GM12878 (cell line): ENCODE measurements at places on chromosomes 11 and 22. TPM values are rescaled to one million over a fixed set of nuclear protein-coding genes. Genes with fewer than 3 reads are reported as not detected.
A peak's percentile ranks its signal among the peaks of the same experiment; 100 is the strongest.

DNA sequence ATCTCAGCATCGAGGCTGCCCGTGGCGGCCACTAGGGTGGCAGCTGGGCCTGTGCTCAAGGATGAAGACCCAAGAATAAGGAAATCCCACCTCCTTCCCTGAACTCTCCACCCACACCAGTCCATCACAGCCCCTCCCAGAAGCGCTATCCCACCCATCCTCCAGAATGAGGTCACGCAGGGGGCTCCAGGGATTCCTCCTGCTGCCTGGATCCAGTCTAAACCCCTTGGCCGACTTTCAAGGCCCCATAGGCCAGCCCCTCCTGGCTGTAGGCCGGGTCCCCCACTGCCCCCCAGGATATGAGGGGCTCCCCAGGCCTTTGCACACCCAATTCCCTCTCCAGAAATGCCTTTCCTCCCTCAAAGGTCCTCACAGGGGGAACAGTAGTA is 19.0 kb upstream of the SCGB1A1 start:
- DNase-seq: no peak

MOV10L1 gene
- not detected in 2 replicates for total RNA-seq

DNA sequence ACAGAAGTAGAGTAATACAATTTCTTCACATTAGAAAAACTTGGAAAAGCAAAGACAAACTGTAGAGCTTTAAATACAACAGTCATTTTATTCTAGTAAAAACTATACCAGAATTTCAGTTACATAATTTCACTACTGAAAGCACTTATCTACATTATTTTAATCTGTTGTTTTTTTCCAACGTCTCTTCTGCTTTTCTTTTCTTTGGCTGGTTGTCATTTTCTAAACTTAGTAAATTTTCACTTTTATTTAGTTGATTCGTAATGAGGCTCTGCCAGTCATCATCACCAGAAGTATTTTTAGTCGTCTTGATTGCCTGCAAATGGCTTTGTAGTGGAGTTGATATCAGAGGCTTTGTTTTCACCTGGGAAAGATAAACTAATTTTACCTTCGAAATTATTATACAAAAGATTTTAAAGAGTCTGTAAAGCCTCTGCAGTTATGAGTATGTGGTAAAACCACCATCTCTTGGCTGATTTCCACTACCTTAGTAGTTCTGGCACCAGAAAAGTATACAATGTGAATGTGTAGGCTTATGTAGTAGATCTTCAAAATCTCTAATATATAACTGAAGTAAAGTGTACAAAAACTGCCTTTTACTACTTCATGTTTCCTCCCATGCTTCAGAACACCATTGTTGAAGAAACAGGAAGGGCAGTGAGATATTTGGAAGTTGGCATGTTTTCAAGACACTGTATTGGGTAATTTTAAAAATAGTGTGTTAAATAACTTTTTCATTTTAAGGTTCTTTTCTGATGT is 19.2 kb downstream of the EIF3M start:
- DNase-seq: no peak

OR8D4 gene
- not detected in 2 replicates for total RNA-seq

GRCh38 chr11:114607753-114608459 is 12.3 kb upstream of the NXPE4 start:
- DNase-seq: no peak

DNA sequence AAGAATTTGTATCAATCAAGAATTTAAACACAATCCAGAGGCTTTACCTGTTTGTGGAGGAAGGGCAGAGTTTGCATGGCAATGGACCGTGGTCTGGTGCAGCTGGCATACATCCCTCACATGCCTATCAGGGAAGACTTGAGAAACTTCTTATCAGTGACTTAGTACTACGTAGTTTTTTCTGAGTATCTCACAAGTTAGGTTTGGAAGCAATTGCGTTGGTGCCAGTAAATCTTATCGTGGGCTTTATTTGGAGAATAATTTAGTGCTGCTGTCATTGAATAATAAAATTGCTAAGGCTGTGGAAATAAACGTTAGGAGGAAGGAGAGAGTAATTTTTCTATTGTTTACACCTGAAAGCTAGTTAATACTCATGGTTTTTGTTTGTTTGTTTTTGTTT is 72.3 kb downstream of the PRMT3 start:
- no peak for DNase-seq

DNA sequence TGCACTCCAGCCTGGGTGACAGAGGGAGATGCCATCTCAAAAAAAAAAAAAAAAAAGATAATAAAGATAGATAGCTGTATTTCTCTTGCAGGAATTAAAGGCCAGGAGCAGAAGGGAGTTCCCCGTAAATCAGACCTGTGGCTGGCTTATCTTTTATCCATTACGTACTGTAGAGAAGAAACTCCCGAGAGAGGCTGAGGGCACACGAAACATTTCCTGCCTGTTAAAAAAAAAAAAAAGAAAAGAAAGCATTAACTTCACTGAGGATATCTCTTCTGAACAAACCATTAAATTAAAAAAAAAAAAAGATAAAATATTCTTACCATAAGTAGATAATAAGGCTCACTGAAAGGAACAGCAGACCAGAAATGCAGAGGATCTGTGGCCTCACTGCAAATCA is 22.5 kb downstream of the P4HA3 start:
- no peak for DNase-seq

- no peak for DNase-seq
These were observed 4.9 kb downstream of the RGL4 start for GRCh38 chr22:23695571-23696325.

GRCh38 chr11:7604331-7604955 is 68.9 kb downstream of the CYB5R2 start:
- DNase-seq: no peak

DNA sequence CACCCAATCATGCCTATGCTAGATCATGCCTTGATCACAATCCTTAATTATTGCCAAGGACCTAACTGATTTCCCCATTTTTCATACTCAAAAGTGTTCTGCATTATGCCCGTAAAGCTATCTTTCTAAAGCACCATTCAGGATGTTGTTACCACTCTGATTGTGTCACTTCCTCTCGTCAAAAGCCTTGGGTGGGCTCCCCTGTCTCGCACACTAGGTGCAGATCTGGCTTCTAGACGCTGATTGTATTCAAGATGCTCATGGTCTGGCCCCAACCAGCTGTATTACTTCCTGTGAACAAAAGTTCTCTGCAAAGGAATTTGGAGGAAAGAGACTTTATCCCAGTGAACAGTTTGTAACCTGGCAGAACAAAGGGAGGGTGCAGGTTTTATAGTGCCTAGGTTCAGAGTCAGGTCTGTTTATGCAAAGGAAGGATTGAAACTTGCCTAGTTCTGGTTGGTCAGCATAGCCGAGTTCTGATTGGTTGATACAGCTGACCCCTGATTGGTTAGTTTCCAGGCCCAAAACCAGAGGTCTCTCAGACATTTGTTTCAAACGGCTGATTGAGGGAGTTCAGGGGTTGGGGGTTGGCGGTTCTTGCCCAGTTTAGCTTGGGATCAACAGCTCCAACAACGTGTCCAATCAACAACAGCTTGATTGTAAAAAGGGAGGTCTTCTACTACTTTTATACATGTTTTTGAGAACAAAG is 25.4 kb downstream of the ATG13 start:
- no peak for DNase-seq

- no peak for DNase-seq
These were observed 327.3 kb upstream of the PITPNB start for GRCh38 chr22:28246397-28246796.

- DNase-seq: no peak
These were observed 3.6 kb downstream of the C11orf68 start for GRCh38 chr11:65915101-65915820.

DNA sequence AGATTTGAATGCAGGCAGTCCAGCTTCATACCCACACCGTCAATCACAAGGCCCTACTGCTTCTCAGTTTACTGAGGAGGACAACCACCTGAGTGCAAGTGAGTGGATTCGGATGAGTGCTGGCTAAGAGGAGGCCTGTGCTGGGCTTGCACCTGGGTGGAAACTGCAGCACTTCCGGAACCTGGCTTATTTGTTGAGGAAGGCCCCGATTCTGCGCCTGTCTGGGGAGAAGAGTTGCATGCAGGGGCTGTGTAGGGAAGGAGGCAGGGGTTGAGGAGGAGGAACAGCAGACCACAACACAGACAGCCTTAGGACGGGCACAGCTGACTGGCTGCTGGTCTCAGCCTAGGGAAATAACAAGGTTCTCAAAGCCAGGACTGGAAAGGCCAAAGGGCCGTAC is 20.8 kb downstream of the ABTB2 start:
- DNase-seq: no peak

CHST1 gene
- not detected in 2 replicates for total RNA-seq

LRRC56 gene
- total RNA-seq: 1.7 and 1.9 TPM in 2 replicates

DNA sequence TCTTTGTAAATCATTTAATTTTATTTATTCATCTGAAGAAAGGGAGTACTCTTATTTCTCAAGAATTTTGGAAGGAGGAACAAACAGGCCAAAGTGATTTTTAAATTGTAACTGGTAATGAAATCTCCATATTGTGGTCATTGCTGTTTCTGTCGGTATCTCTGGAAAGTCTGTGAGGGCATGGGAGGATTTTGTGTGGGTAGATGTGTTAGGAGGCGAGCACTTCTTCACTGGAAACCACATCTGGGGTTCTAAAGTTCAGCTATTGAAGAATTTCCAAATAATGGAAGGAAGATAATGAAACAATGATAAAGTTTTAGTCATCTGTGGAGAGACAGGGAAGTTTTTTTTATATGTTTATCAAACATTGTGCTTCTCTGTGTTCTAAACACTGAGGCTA is 6.6 kb downstream of the TRIM34 start:
- DNase-seq: no peak

GRCh38 chr11:19713196-19714021 is 772 bp downstream of the NAV2 start:
- DNase-seq: no peak

DNA sequence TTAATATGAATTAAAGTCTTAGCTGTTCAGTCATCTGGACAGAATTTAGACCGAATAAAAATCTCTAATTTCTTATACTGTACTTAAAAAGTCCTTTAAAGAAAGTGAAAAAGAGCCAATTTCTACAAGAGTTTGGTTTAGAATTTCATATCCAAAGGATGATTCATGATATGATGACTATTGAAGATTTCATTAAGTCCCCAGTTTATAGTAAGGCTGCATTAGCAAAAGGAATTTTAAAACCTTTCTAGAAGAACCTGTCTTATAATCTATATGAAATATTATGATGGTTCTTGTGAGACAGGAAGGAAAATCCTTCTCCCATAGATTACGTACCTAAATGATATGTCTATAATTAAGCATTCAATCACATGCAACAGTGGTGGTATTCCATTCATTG is 34.8 kb downstream of the TSG101 start:
- no peak for DNase-seq

C11orf42 gene
- total RNA-seq: not detected in 2 replicates

DNA sequence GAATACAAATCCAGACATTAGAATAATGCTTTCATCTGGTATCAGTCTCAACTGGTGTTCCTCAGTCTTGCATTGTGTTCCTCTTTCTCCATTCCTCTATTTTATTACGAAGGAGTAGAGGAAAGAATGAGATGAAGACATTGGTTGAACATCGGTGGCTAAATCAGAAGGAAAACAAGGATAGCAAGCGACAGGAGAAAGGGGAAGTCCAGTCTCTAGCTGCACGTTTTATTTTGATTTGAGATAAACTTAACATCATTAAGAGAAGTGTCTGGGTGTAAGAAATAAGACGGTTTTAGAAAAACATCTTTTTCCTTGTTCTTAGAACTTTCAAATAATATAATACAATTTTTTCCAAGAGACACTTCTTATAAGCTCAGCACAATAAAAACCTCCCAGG is 6.2 kb downstream of the SOX6 start:
- no peak for DNase-seq

OR4C16 gene
- not detected in 2 replicates for total RNA-seq

PGA5 gene
- total RNA-seq: not detected in 2 replicates

GRCh38 chr11:104524254-104524653 is 360.3 kb upstream of the PDGFD start:
- no peak for DNase-seq

DNA sequence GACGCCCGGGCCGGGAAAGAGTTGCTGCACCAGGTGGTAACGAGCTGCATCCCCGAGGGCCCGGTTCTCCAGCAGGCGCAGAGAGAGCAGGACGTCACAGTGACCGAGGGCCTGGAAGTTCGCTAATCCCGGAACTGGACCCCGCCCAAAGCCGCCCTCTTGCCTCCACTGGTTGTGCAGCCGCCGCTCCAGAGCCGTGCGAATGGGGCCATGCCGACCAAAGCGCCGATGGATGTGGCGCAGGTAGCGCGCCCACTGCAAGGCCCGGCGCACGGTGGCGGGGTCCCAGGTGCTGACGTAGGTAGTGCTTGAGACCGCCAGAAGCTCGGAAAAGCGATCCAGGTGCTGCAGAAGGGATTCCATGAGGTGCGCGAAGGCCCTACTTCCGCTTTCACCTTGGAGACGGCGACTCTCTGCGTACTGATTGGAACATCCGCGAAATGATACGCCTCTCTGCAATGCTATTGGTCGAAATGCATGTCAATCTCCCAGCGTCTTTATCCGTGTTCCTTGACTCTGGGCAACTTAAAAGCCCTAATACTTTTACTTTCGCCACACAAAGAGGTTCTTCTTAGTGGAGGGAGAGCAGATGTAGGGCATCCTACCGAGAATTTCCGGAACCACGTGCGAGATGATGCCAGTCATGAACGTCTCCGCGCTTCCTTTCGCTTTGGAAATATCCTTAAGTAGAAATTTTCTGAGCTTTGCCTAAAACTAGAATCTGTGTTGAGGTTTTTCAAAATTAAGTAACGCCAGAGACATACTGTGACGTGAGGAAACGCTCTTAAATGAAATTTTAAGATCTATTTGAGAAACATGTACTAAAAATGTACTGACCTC is at the start of gene FANCF:
Gene FANCF, minus strand, starts transcription at position 376 of the 840 bp plus-strand sequence. Its CDS starts 13 bp downstream, at position 363.
- DNase-seq: peak; percentile 100

DNA sequence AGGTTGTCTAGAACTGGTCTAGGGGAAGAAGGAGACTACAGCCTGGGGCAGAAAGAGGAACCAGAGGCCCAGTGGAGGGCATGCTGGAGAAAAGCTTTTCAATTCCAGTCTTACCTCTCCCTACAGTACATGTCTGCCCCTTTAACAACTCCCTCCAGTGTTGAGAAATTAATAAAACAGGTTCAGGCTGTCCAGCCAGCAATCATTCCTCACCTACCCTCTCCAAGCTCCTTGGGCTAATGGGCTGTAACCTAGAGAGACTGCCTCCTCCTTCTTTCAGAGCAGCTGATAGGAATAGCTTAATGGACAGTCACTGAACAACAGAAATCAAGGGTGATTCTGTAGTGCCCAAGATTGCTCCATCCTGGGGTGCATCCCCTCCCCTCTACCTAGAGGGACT is 8.8 kb downstream of the SLC35F2 start:
- no peak for DNase-seq

GRCh38 chr11:105636496-105636895 is 26.6 kb downstream of the GRIA4 start:
- no peak for DNase-seq

GRCh38 chr22:42185915-42186439 is 55.4 kb upstream of the CYP2D6 start:
- DNase-seq: no peak

- DNase-seq: no peak
These were observed 15.1 kb downstream of the MRGPRF start for GRCh38 chr11:68997995-68998348.

- DNase-seq: no peak
These were observed 65.3 kb upstream of the TENM4 start for GRCh38 chr11:79506124-79506523.

OR51B5 gene
- total RNA-seq: 0.18 TPM in 1 of 2 replicates, not detected in the other
